ENCODE measurements at places on chromosomes 16 and 17.

GRCh38 chr16:54923988-54924387 is 6.7 kb upstream of the IRX5 start:
- no peak for DNase-seq

- no peak for DNase-seq
Observed at GRCh38 chr17:65530523-65531255, 30.8 kb downstream of the AXIN2 start.

- no peak for DNase-seq
Observed at GRCh38 chr17:15513856-15514459, 46.5 kb upstream of the CDRT4 start.

DNA sequence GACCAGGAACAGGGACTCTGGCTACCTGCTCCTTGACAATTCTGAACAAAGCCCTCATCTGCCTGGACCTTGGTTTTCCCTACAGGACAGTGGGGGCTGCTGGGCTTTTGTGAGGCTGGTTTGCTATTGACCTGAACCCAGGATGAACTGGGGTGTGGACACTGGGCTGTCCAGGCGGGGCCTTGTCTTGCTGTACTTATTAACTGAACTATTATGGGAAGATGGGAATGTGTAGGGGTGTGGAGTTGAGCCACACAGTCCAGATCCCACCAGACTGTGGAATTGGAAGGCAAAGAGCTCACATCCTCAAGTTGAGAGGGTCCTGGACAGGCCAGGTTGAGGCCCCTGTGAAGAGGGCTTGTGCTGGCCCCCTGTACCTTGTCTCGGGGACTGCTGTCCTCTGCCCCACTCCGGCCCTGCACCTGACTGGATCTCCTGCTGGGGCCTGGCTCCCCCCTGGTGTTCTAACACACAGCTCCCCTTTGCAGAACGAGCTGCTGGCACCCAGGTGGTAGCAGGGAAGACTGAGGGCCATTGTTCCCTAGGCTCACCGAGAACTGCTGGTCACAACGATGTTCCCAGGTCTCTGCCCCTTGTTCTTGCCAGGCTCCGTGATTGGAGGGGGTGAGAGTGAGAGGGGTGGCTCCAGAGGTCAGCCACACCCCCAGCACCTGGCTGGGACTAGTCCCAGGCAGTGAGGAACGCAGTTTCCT is 51.8 kb upstream of the CDC42EP4 start:
- no peak for DNase-seq

DNA sequence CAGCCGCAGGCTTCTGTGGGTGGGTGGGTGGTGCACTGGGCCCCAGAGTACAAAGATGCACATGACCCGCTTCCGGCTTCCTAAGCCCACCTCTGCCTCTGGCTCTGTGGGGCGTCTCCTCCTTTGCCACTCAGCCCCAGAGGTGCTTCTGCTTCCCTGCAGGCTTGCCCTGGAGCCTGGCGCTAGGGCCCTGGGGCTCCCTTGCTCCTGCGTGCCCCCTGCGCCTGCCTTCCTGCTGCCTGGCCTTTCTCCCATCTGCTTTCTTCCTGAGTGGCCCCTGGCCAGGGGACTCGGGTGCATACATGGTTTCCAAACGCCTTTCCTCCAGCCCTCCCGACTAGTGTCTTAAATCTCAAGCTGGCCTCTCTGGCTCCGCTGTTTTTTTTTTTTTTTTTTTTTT is 3.4 kb downstream of the WWOX start:
- no peak for DNase-seq

GRCh38 chr16:75244225-75244809 is 7.1 kb downstream of the BCAR1 start:
- DNase-seq = no peak

GRCh38 chr16:28277537-28278388 is 14.6 kb upstream of the SBK1 start:
- peak; percentile 88 for DNase-seq

GRCh38 chr17:29591737-29592608 is 959 bp upstream of the ANKRD13B start:
- peak; percentile 91 for DNase-seq

DNA sequence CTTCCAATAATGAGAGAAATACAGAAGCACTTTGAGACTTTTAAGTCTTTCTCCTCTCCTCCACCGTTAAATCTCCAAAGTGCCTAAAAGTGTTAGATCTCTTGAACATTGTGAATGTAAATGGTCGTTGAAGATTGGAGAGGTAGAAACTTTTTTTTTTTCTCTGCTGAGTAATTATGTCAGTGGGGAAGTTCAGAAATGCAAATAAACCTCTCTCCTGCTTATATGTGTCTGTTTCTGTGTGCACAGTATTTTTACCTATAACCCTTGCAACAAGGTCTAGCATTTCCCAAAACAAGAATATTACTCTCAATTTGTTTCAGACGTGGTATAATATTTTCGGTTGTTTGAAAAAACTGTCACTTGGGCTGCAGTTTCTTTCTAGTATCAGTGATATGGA is 833.6 kb upstream of the CDH8 start:
- no peak for DNase-seq

DNA sequence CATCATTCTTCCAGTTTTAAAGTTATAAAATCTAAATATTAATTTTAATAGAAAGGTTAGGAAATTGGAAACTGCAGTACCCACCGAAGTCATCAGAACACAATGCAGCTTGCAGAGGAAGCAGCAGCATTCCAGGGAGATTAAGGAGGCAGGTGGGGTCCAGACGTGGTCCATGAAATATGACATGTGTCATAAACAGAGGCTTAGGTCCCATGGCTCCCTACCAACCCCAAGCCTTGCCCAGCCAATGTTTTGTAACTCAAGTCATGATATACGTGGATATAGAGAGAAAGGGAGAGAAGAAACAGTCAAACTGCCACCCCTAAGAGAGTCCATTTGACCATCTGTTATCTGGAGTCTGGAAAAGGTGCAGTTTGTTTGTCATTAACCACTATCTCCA is 670.0 kb downstream of the TOX3 start:
- DNase-seq = no peak

DNA sequence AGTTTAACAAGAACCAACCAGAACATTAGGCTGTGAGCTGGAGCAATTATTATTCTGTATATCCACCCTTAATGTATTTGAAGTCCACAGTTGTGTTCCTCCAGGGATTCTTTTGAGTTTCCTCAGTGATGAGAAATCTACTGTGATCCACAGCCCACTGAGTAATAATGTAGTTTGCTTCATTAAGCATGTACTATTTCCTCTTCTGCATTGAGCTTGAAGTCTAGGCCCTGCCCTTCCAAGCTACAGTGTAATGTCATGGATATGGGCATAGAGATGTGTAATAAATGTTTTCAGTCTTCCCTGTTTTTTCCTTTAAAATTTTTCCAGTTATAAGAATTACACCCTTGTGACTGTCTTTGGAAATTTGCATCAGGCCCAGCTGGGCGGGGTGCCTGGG is 36.4 kb upstream of the SLC12A3 start:
- no peak for DNase-seq

GRCh38 chr17:65589321-65589720 is 27.9 kb upstream of the AXIN2 start:
- no peak for DNase-seq

GRCh38 chr17:77003699-77004098 is 135.5 kb downstream of the MGAT5B start:
- no peak for DNase-seq

DNA sequence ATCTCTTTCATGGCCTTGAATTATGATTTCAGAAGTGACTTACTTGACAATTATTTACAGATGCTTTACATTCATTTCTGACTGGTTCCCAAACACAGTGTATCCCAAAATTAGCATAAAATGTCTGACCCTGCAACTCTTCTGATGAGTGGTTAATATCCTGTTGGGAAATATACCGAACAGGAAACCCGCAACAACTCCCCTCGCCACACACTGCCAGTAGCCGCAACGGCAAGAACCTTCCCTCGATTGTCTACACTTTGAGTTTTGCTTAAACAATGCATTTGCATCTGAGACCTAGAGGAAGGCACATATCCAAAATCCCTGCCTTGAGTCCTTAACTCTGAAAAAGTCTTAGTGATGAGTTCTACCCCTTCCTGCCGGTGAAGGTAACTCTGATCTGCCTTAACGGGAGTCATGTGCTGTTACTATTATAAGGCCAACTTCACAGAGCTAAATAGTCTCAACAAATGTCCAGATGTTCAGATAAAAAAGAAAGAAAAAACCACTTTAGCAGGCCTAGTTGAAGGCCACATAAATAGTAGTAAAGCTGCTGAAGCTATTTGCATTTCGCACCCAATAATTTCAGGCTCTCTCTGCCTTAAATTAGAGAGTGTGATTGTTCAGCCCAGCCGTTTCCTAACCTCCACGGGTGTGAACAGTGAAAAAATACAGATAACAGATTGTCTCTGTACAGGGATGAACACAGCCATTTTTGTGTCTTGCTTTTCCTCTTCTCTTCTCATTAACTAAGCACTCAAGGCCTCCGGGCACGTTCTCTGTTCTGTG is 321.1 kb downstream of the HS3ST3B1 start:
- DNase-seq = no peak

- no peak for DNase-seq
Observed at GRCh38 chr17:78672005-78672404, 94.8 kb upstream of the DNAH17 start.

DNA sequence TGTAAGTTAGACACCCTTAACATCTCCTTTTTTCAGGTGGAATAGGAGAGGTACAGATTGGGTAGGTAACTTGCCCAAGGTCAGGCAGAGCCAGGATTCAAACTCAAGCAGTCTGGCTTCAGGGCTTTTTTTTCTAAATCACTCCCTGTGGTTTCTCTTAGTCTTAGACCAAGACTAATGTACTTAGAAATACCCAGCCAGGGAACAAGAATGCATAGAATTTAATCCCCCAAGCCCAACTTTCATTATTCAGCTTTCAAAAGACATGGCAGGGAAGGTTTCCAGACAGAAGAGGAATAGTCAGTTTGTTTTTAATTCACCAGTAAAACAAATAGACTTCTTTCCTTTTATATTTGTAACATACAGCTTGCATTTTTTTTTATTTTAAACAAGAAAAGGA is 305.2 kb upstream of the RBFOX1 start:
- DNase-seq = no peak

DNA sequence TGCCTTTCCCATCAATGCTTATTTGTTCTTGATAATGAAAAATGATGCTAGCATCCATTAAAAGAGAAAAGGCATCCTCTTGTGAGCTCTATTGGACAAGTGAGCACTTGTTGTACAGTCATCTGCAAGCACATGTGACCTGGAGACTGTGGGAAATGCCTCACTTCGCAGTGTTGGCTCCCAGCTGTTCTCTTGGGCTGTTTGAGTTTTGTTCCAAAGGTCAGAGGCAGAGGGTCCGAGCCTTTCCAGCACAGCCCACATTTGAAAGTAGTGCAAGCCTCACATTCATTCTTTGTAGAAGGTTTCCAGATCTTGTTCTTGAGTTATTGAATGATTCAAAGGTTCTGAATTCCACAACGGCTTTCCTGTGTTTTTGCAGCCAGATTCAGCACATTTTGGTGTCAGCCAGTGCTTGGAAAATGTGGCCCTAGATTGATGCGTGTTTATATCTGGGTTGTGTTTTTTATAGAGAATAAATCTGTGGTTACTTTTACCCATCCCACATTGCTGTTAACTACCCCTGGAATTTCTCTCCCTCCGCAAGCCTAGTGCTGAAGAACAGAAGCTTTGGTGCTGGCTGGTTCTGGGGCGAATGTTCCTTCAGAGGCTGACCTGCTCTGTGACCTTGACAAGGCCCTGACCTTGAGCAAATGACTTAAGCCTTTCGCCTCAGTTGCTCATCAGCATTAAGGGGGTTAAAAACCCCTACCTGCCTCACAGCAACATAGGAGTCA is 49.8 kb downstream of the CDH1 start:
- DNase-seq = no peak

DNA sequence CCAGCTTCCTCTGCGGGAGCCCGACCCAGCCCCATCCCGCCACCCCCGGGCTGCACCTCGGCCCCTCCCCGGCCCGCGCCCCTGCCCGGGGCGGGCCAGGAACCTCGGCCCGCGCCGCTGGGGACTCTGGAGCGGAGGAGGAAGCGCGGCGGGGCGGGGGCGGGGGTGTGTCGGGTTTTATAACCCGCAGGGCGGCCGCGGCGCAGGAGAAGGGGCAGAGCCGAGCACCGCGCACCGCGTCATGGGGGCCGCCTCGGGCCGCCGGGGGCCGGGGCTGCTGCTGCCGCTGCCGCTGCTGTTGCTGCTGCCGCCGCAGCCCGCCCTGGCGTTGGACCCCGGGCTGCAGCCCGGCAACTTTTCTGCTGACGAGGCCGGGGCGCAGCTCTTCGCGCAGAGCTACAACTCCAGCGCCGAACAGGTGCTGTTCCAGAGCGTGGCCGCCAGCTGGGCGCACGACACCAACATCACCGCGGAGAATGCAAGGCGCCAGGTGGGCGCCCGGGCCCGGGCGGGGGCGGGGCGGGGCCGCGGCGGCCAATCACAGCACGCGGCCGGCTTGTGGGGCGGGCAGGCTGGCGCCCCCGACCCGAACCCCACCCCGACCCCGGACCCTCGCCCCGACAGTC is at the start of gene ACE:
ACE (plus strand) TSS at position 208 of the 626 bp plus-strand sequence; CDS start at position 242, 34 bp downstream.
- DNase-seq = peak; percentile 82

DNA sequence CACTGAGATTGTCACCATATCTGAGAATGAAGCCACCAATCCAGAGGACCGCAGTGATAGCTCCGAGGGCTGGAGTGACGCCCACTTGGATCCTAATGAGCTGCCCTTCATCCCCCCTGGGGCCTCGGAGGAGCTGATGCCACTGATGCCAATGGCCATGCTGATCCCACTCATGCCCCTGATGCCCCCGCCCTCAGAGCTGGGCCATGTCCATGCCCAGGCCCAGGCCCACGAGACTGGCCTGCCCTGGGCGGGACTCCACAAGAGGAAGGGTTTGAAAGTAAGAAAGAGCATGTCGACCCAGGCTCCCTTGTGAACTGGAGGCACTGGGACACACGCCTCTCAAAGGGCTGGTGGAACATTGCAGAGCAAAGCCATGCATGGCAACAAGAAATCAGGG is 2.0 kb downstream of the SPPL2C start:
- DNase-seq = no peak

GRCh38 chr17:43020789-43021740 is 1.1 kb downstream of the VAT1 start:
- peak; percentile 60 for DNase-seq

- no peak for DNase-seq
Observed at GRCh38 chr16:85812031-85812807, 12.7 kb downstream of the COX4I1 start.

DNA sequence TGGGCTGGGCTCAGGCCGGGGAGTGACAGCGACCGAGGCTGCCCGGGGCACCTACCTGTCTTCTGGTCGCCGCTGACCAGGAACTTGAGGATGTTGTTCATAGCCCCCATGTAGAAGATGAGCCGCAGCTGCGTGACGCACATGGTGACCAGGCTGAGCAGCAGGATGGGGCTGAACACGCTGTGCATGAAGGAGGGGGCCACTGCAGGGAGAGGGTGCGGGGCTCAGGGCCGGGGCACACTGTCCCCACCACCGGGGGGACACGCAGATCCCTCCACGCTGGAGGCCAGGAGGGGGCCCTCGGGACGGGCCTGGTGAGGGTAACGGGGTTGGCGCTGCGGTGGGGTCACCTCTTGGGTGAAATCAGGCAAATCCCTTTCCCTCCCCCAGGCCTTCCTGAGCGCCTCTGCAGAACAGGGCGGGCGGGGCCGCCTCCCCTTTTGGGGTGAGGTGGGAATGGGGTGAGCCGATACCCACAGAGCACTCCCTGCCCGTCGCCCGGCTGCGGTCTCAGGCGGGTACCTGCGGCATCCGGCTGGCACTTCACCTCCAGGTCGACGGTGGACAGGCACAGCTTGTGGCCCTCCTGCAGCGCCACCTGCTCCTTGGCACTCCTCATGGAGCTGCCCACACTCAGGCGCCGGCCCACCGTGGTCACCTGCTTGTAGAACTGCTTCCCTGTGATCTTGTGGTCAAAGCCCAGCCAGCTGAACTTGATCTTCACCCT is 28.3 kb upstream of the PITPNA start:
- no peak for DNase-seq
